Camera-type eye (tissue), 1 donor: ENCODE measurements at places on chromosomes 5 and 9. TPM values are rescaled to one million over a fixed set of nuclear protein-coding genes. Genes with fewer than 3 reads are reported as not detected.

The APBA1 gene
- total RNA-seq, result 24.6 TPM

The FOXD1 gene
- 3.8 TPM for total RNA-seq

The ZBTB43 gene
- 24.6 TPM for total RNA-seq

The THG1L gene
- total RNA-seq, result 13.2 TPM

The PAPPA gene
- 7.4 TPM for total RNA-seq

The SPINK5 gene
- 1.5 TPM for total RNA-seq

The SLC23A1 gene
- not detected for total RNA-seq

The KIF12 gene
- 0.93 TPM for total RNA-seq

The FAM169A gene
- total RNA-seq, result 92.8 TPM

The BHMT2 gene
- total RNA-seq, result 7.5 TPM

The AGXT2 gene
- total RNA-seq, result not detected

The ANKRD18B gene
- 3.3 TPM for total RNA-seq

The TRPM3 gene
- 207 TPM for total RNA-seq

The GPR21 gene
- 7.7 TPM for total RNA-seq

The SNCAIP gene
- total RNA-seq, result 25.5 TPM

The CRB2 gene
- 36.4 TPM for total RNA-seq

The TAF11L7 gene
- total RNA-seq, result not detected

The PPP1R26 gene
- 32.5 TPM for total RNA-seq

The ADGRD2 gene
- total RNA-seq, result not detected
